ENCODE measurements at places on chromosomes 2 and 18.

- no peak for DNase-seq
Observed at GRCh38 chr18:60861575-60861974, 471.7 kb upstream of the CDH20 start.

- no peak for DNase-seq
Observed at GRCh38 chr2:143577489-143577888, 448.3 kb downstream of the ARHGAP15 start.

DNA sequence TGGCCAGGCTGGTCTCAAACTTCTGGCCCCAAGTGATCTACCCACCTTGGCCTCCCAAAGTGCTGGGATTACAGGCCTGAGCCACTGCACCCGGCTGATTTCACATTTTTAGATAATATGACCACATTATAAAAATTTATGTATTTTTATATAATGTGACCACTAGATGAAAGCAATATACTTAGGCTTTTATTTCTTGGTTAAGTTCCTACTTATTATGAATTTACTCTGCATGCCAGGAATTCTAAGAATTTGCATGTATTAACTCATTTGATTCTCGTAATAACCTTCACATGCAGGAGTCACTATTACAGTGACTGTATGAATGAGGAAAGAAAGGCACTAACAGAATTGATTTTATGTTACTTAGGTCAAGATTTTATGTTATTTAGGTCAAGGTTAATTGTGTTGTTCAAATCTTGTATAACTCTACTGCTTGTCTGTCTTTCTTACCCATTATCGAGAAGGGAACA lies 25.6 kb upstream of the CASP8 start:
- DNase-seq = no peak

- no peak for DNase-seq
Observed at GRCh38 chr2:238698451-238699306, 149.2 kb upstream of the TWIST2 start.

DNA sequence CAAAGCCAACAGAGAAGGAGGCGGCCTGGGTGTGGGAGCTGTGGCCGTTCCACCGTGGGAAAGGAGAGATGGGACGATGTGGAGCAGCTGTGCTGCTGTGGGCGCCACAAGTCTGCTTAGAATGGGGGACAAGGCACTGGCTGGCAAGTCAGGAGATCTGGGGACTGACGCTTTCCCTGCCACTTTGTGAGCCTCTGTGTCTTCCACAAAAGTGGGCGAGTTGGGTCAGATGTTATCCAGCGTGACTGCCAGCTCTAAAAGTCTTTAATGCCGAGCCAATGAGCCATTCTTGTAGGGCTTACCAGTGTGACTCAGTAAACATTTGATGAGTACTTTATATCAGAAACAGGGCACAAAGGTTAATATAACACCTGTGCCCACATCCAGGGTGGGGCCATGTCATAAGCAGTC lies 113.6 kb upstream of the MGAT5 start:
- no peak for DNase-seq

DNA sequence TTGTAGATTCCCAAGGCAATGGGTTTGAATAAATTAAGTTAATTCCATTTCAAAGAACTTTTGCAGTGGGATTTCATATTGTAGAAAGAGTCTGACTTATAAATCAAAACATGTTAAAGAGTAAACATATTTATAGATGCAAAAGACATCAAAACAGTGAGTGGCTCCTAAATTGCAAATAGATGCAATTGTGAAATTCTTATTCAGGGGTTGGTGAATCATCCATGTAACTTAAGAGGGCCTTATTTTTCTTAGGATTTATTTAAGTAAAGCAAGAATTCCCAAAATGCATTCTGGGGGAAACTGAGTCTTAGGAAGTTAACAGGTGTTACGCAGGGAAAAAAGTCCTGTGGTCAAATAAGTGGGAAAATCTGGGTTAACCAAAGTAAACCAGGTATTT lies 11.3 kb downstream of the TANC1 start:
- no peak for DNase-seq

DNA sequence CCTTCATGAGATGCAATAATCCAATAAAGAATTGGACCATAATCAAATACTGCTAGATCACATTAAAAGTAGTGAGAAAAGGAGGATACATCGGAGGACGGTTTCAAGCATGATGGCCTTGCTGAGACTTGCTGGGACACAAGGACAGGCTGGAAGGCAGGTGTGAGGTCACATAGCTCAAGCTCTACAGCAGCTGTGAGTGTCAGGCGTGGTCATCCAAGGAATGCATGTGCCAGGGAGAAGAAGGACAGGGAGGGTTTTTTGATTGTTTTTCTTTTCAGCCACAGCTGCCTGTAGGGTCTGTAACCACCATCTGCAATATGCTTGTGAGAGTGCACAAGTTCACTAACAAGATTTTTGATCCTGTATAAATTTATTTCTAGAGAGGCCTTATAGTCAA lies 57.6 kb downstream of the BMP10 start:
- DNase-seq = no peak

DNA sequence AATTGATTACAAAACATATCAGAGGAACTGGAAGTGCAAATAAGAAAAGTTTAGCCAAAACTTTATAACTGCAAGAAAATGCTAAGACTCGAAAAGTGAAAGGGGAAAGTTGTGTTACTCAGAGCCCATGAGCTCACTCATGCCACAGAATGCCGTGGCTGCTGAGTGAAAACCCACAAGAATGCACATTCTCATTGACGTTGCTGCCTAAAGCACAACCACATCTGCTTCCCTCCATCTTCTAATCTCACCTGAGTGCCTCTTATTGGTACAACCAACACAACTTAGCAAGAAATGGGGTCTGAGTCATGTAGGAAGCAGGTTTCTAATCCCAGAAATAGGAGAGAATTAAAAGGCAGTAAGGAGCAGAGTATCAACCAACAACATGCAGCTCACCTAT lies 259.7 kb downstream of the LNPK start:
- DNase-seq = no peak

DNA sequence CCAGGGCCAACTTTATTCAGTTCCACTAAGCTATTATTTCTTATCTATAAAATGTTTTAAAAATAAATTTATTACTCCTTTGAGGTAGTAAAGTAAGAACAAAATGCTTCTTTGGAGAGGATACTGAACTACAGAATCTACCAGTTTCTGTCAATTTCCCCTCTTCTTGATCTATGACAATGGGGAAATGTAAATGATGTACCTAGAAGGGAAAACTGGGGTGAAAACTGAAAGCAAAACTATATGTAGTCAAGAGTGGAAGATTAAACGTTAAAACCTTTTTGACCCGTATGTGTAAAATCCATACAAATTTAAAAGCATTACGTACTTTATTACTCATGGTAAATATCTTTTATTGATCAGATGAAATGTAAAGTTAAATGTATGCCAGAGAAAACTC lies 1287.8 kb upstream of the TMEFF2 start:
- no peak for DNase-seq

- DNase-seq = no peak
Observed at GRCh38 chr2:173755798-173756197, 209.4 kb downstream of the SP3 start.

DNA sequence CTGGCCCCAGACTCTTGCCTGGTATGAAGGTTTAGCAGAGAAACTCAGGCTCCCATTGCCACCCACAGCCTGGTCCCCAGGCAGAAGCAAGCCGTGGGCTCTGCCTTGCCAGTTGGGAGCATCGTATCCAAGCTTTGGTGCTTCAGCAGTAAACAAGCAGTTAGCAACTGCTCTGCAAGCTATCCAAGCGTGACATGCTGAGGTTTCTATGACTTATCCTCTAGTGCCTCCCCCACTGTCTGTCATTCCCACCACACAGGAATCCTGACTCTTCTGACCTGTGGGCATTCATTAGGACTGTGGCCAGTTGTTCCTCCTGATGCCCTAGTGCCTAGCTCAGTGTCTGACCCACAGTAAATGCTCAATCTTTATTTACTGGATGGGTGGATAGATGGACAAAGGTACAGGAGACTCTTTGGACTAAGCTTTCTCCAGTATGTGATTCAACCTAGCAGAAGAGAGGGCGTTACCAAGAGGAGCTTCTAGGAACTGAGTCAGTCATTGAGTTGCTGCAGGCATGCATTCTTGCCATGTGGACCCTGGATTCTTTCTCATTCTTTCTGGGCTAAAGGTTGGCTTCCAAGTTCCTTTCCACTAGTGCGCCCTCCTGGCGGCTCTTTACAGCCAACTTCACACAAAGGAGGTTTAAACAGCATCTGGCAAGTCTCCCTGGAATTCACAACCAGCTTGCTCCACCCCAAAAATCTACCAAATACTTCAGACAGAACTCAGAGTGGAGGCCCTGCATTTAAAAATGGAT lies 40.6 kb upstream of the MRPL19 start:
- DNase-seq = no peak

DNA sequence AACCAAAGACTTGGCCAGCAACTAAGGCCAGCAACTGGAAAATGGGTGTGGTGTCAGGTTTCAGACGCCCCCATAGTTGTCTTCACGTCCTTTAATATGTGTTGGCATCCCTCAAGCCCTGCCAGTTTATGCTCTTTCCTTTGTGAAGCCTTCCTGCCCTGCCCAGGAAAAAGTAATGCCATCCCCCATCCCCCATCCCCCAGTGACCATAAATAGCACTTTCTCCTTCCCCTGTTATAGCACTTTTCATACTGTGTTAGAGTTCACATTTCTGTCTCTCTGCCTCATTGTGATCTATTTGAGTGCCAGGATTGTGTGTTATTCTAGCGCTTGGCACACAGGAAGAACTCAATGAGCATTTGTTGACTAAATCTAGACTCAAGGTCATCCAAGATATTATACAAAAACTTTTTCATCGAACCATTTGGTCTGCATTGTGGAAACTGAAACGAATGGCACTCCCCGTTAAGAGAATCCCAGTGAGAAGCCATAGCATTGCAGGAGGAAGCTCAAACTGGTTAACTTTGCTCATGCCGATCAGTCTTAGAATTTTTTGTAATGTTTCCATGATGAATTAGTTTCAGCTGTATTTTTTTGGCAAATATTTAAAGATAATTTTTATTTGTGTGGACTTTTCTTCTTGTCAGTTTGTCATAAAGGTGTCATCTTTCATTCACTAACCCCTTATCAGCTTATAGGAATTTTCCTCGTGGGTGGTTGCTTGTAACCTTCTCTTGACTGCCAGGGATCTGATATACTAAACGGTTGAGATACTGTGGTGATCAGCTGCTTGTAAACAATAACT lies 15.7 kb downstream of the CRIM1 start:
- DNase-seq = no peak

GRCh38 chr18:28116461-28116860 lies 60.5 kb downstream of the CDH2 start:
- no peak for DNase-seq

GRCh38 chr18:8367217-8367988 lies 241.8 kb upstream of the RAB12 start:
- DNase-seq = no peak

GRCh38 chr2:38149531-38149930 lies 73.6 kb upstream of the CYP1B1 start:
- no peak for DNase-seq

DNA sequence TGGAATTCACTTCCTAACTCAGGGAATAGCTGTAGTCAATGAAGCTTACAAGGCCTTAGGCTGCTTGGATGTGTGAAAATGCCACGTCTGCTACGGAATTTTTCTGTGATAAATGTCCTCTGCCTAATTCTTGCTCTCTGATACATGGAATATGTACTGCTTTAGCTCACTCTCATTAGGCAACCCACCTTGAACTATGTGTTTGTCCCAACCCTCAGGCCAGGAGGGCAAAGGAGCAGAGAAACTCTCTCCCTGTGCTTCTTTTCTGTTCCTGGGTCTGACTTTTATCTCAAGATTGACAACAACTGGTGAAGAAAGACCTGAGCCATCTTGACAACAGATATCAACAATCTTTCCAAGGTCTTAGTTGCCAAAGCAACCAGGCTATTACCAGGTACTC lies 143.9 kb downstream of the GCA start:
- no peak for DNase-seq

GRCh38 chr2:155273323-155273722 lies 574.8 kb downstream of the KCNJ3 start:
- no peak for DNase-seq

GRCh38 chr18:28350821-28351220 lies 173.9 kb upstream of the CDH2 start:
- DNase-seq = no peak

- no peak for DNase-seq
Observed at GRCh38 chr2:156553714-156554442, 117.7 kb downstream of the GPD2 start.

DNA sequence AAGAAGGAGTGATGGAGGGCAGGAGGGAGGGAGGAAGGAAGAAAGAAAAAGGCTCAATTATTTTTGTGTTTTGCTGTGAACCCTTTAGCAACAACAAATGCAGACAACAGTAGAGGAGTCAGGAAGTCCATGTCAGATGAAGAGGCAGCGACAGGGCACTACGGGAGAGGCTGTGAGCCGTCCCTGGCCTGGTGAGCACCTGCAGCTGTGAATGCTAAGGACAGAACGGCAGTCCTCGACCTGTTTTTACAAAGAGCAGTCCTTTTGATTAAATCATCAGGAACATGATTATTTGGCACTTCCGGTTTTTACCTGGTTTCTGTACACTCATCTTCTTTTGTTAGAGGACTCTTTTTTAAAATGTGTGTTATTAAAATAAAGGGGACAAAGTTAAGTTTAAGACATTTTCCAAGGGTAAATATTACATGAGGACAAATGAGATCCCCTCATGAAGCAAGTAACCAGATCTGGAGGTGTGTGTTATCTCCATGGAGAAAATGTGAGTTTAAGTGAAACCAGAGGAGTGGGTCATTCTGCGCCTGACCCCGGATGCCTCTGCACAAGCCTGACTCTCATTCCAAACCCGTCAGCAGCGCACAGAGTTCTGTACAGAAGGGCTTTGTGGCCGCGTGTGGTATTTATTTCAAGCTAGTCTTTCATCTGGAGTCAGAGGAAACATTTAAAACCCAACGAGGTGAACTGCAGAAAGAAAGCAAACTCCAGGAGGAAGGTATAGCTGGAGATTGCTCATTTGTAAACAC lies 492.5 kb downstream of the SOX11 start:
- DNase-seq = no peak

- DNase-seq = no peak
Observed at GRCh38 chr2:191263050-191263449, 17.8 kb downstream of the MYO1B start.

DNA sequence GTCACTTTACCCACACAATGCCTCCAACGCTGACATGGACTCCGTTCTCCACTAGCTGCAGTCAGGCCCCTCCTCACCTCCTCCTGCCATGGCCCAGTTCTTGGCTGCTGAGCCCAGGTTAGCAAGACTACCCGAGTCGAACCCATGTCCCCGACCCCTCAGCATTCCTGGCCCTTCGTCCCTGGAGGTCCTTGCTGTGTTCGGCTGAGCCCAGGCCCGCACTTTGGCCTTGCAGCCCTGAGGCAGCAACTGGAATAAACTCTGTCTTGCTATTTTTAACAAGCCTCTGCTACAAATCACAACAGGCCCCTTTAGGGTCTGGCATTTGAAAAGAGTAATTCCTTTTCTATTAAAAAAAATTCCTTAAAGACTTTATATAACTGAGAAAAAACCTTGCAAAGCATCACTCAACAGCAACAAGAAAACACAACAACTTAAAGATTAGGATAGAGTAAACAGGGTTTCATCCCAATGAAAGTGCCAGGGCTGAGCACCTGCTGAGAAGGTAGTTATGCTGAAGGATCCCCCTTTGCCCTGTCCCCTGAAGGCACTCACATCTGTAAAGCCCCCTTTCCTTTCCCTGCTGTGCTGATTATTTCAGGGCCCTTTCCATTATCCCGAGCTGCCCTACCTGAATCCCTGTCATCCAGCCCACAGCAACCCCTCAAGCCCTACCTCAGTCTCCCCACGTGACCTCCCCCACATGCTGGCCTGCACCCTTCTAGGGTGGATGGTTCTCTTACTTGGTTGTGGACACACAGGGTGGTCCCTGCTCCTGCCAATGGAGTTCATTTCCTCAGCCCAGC lies 120.0 kb upstream of the SNTG2 start:
- no peak for DNase-seq

- DNase-seq = no peak
Observed at GRCh38 chr2:96491860-96492497, 13.2 kb downstream of the NEURL3 start.

GRCh38 chr18:5510135-5510846 lies 33.5 kb downstream of the EPB41L3 start:
- DNase-seq = no peak
